NCI-H460 (cell line): ENCODE measurements at places on chromosomes 2 and 18.
A peak's percentile ranks its signal among the peaks of the same experiment; 100 is the strongest.

GRCh38 chr2:31256611-31257382 lies 22.8 kb downstream of the EHD3 start:
- DNase-seq, result no peak

- no peak for DNase-seq
These were observed 130.2 kb upstream of the DLX2 start for GRCh38 chr2:172232708-172233396.

GRCh38 chr18:48785091-48785614 lies 165.6 kb downstream of the SMAD7 start:
- DNase-seq, result no peak

GRCh38 chr2:72744049-72744448 lies 81.8 kb downstream of the EXOC6B start:
- DNase-seq, result no peak

- DNase-seq, result no peak
These were observed 66.7 kb downstream of the TWIST2 start for GRCh38 chr2:238914648-238915015.

DNA sequence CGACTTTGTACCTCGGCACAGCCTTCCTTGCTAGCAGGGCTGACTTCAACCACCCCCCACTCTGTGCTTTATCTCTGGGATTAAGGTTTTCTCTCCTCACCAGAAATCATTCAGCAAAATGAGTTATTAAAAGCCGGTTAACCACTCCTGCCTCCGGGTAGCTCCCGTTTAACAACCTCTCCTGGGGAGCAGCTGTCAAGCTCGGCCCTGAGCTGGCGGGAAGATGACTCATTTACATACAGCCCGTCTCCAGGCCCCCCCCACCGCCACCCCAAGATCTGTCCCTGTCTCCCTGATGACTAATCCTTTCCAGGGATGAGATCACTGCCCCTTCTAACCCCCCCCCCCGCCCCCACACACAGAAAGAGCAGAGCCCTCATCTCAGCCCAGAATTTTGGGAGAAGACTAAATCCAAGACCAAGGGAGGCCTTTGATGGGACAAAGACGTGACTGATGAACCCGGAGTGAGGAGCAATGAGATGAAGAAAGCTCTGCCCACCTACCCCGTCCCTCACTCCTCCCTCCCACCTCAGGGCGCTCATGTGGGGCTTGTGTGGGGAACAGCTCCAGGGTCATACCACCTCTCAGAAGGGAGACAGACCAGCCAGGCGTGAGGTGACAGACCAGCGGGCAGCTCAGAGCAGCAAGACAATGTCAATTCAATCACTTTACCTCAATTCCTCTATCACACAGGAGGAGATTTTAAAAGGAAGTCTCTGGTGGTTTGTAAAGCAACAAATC lies 131.4 kb downstream of the MSH2 start:
- DNase-seq, result no peak

- no peak for DNase-seq
These were observed at the start of gene LHCGR for GRCh38 chr2:48755473-48755872. TSS of gene LHCGR (minus strand) at chr2:48755724. CDS start at chr2:48755671, 53 bp downstream.

GRCh38 chr18:36780748-36781147 lies 48.1 kb downstream of the TPGS2 start:
- no peak for DNase-seq

DNA sequence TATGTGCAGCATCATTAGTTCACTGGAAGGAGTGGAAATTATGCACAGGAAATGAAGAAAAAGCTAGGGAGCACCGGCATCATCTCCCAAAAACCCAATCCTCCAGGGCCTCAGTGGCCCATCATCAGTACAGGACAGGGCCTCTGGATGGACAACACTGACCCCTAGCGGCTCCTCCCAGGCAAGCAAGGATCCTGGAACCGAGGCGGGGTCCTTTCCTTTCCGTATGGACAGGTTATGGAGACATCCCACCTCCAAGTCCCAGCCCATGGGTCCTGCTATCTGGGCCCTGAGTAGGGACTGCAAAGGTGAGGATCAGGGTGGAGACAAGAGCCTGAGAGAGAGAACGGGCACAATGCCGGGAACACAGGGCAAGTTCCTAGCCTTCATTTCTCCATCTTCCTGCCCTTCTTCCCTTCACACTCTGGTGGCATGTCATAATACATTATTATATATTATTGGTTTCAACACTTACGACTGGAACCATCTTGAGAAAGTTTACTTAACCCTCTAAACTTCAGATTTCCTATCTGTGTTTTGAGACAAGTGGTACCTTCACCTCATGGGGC lies 68.2 kb downstream of the ZNF516 start:
- peak; percentile 4 for DNase-seq

GRCh38 chr2:199414001-199414400 lies 43.7 kb downstream of the SATB2 start:
- no peak for DNase-seq

GRCh38 chr2:2681085-2681484 lies 350.0 kb upstream of the MYT1L start:
- DNase-seq, result no peak

- no peak for DNase-seq
These were observed 333.7 kb upstream of the FIGN start for GRCh38 chr2:164069540-164069939.

GRCh38 chr2:145649061-145649460 lies 1129.1 kb upstream of the ZEB2 start:
- DNase-seq, result no peak

DNA sequence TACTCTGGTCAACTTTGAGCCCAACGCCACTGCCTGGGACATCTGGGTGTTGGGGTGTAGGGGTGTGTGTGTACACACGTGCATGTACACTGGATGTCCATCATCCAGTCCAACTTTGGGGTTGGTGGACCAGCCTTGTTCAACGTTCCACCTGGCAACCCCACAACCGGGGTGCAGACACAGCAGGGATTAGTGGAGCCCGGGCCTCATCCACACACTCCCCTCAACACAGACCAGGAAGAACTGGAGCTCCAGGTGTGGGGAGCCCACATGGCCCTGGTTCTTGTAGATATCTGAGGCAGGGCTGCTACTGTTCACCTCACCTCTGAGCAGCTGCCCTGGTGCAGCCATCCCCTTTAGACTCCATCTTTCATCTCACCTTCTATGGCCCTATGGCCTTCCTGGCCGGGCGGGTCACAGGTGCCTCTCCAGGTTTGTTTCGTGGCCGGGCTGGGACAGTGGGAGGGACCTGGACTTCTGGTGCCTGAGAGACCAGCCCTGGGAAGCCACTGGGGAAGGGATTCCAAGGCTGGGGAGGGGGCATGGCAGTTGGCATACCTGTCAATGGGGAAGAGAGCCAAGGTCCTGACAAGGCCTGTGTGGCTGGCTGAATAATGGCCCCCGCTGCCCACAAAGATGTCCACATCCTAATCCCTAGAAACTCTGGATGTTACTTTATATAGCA lies 7.5 kb downstream of the NEU2 start:
- no peak for DNase-seq

- DNase-seq, result no peak
These were observed 469.6 kb upstream of the ID2 start for GRCh38 chr2:8212239-8212638.

GRCh38 chr18:23137788-23138216 lies 2.5 kb downstream of the CABLES1 start:
- DNase-seq, result no peak

DNA sequence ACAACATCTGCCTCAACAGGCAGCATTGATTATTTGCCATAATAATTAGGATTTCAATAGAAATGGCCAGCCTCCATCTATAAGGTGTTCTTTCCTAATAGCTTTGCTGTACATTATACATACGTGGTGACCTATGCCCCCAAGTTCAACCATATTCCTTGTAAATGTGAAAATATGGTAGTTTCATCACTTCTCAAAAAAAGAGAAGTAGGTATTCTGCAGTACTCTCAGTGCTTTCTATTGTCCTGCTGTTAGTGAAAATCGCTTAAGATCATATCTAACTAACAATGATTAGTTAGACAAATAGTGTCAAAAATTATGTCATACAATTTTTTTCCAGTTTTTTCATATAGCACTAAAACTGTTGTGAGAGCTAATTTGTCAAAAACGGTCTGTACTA lies 79.6 kb downstream of the SLC4A10 start:
- no peak for DNase-seq

GRCh38 chr2:133733901-133734255 lies 165.6 kb upstream of the NCKAP5 start:
- DNase-seq, result no peak

DNA sequence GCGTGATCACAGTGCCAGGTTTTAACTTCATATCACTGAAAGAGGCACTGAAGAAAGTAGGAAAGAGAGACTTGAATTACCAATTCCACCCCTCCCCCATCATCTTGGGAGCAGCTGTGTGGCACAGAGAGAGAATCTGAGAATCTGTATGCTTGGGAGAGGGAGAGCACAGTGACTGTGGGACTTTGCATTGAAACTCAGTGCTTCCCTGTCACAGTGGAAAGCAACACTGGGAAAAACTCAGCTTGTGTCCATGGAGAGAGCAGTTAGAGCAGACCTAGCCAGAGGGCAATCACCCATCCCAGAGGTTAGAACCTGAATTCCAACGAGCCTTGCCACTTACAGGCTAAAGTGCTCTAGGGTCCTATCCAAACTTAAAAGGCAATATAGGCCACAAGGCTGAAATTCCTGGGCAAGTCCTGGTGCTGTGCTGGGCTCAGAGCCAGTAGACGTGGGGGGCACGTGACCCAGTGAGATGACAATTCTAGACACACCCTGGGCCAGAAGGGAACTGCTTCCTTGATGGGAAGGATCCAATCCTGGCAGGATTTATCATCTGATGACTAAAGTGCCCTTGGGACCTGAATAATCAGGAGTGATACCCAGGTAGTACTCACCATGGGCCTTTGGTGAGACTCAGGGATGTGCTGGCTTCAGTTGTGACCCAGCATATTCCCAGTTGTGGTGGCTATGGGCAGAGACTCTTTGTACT lies 15.5 kb upstream of the ABCB11 start:
- no peak for DNase-seq

GRCh38 chr2:51448911-51449310 lies 417.0 kb upstream of the NRXN1 start:
- no peak for DNase-seq

DNA sequence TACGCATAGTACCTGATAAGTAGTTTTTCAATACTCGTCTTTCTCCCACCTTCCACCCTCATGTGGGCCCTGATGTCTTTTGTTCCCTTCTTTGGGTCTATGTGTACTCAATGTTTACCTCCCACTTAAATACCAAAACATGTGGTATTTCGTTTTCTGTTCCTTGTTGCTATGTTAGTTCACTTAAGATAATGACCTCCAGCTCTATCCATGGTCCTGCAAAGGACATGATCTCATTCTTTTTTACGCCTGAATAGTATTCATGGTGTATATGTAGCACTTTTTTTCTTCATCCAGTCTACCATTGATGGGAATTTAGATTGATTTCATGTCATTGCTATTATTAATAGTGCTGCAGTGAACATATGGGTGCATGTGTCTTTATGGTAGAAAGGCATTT lies 310.4 kb upstream of the VWC2L start:
- no peak for DNase-seq

DNA sequence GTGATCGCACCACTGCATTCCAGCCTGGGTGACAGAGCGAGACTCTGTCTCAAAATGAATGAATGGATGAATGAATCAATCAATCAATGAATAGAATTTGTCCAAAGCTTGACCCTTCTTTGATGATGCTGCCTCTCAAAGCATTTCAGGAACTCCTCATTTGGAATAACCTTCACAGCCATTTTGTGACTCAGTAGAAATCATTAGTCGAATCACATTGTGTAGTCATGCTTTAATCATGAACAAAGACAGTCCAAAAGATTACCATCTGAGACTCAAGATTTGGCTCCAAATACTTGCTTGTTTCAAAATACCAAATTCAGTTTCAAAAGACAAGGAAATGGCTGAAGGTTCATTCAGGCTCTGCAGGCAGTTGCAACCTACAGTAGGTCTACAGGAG lies 83.1 kb downstream of the VWA3B start:
- no peak for DNase-seq

GRCh38 chr2:12282780-12283695 lies 433.7 kb upstream of the TRIB2 start:
- DNase-seq, result no peak

DNA sequence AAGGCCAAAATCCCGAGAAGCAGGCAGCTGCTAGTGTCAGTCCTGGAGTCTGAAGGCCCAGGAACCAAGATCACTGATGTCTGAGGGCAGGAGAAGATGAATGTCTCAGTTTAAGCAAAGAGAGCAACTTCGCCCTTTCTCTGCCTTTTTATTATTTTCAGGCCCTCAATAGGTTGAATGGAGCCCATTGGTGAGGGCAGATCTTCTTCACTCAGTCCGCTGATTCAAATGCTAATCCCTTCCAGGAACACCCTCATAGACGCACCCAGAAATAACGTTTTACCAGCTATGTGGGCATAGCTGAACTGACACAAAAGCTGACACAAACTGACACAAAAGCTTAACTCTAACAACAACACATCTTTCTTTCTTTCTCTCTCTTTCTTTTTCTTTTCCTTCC lies 78.0 kb upstream of the KCNJ3 start:
- no peak for DNase-seq

GRCh38 chr18:63234841-63235240 lies 84.7 kb downstream of the BCL2 start:
- DNase-seq, result no peak

- no peak for DNase-seq
These were observed 253.2 kb upstream of the CTAGE1 start for GRCh38 chr18:22670914-22671313.

- no peak for DNase-seq
These were observed 39.6 kb downstream of the FTCDNL1 start for GRCh38 chr2:199811346-199811745.

GRCh38 chr2:151198645-151199044 lies 63.0 kb downstream of the RBM43 start:
- no peak for DNase-seq

- DNase-seq, result no peak
These were observed 431.8 kb downstream of the SOCS6 start for GRCh38 chr18:70720607-70721006.

GRCh38 chr2:209661286-209661894 lies 110.2 kb upstream of the UNC80 start:
- no peak for DNase-seq

GRCh38 chr2:54040685-54041084 lies 69.9 kb upstream of the PSME4 start:
- no peak for DNase-seq

DNA sequence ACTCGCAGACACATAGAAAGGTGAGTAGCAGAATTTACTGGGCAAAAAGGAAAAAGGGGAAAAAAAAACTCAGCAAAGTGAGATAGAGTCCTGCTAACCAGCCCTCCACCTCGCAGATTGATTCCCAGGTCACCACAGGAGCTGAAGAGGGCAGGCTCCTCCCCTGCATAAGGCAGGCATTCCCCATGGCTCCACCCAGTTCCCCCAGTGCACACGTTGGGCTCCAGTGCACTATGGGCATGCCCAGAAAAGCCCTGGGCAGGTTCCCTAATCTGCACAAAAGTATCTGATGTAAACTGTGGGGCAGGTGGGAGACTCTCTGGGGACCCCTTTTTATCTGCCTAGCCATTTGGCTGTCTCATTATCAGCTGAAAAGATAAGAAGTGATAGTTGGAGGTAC lies 461.2 kb upstream of the TMEFF2 start:
- no peak for DNase-seq
